ENCODE measurements at places on chromosomes 16 and 17.

DNA sequence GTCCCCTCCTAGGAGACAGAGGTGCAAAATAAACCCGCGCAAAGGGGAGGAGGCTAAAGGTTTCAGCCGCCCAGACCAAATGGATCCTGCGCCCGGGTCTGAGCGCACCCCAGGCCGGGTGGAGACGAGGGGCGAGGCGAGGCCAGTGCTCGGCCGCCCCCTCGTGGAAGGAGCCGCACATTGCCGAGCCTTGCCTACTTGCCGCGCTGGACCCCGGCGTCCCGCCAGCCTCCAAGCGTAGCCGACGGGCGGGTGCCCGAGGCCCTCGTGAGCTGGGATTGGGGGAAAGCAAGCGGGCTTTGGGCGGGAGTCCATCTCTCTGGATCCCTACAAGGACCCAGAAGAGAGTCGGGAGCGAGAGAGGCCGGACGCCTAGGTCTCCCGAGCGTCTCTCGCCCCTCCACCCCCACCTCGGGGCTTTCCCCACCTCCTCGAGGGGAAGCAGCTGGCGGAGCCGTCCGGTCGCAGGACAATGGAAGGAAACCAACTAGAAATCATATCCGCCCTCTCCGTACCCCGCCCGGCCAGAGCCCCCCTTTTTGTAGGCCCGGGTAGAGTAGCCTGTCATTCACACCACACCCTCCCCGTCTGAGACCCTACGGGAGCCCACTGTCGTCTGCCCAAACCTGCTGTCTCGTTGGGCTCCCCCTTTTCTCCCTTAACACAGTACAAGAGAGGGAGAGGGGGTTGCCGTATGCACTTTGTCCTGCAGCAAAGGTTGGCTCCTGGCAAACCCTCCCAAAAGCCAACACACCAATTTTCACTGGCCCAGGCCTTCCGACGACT, 664 bp upstream of the BCL6B start:
- no peak for DNase-seq

DNA sequence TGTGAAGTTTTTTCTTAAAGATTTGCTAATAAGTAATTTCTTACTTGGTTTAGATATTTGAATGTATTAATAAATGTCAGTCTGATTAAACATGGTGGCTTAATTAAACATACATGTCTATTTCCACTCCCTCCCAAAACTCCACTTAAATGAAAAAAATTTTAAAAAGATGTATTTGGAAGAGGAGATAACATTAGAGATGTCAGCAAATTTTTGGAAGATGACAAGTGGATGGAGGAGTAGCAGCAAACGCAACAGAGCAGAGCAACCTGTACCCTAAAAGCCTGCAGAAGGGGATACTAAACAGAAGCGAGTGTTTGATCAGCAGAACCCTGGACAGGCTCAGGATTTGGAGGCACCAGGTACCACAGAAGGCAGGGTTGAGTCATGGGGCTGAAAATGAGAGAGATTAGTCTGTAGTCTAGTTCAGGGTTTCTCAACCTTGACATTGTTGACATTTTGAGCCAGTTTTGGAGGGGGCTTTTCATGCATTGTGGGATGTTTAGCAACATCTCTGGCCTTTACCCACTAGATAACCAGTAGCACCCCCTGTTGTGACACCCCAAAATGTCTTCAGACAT, 17.8 kb downstream of the LUC7L3 start:
- DNase-seq, result no peak

DNA sequence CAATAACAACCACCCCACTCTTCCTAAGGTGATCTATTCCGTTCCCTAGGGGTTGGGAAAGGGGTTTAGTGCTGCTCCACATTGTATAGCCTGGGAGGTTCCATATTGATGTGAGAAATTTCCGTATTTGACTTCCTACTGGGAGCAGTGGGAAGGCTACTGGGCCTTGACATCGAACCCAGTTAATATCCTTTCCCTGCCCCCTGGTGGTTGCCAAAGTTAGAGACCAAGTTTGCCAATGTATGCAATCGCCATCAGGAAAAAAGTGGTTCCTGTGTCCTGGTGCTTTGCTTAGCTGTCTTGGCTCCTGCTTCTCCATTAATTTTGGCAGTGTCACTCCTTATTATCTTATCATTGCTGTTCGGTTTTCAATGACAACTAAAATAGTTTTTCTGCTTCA, 914.9 kb downstream of the KCNJ2 start:
- no peak for DNase-seq

GRCh38 chr16:89602273-89602951, 11.0 kb upstream of the DPEP1 start:
- no peak for DNase-seq

GRCh38 chr17:7572588-7573323, 6.7 kb upstream of the CD68 start:
- DNase-seq, result peak; percentile 99

DNA sequence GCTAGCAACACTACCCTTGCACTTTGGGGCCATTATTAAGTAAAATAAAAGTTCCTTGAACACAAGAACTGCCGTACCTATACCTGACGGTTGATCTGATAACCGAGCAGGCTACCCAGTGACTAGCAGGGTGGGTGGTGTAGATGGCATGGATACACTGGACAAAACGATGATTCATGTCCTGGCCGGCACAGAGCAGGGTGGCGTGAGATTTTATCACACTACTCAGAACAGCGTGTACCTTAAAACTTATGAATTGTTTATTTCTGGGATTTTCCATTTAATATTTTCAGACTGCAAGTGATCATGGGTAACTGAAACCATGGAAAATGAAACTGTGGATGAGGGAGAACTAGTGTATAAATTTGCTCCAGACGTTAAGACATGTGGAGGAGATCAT, 41.0 kb upstream of the MSI2 start:
- no peak for DNase-seq

DNA sequence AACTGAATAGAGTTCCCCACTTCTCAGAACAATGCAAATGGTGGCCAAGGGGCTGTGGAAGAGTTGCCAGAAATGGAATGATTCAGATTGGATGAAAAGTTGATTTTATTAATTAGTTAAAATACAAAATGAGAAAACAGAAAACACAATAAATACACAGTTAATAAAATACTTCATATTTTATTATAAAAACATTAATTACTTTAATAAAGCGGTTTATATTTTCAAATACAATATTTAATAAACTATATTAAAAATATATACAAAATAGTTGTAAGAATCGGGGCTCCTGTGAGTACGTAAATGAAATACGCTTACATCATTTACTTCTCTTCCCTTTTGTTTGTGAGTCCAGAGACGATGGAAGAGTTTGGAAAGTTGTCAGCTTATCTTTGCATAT, 507.6 kb downstream of the WWOX start:
- no peak for DNase-seq

Measured in AG09319 (cell line).